ENCODE measurements at places on chromosomes 7 and 10. TPM values are rescaled to one million over a fixed set of nuclear protein-coding genes. Genes with fewer than 3 reads are reported as not detected.

- no peaks in the 10 kb centered on the region for H3K27me3 ChIP-seq
- H3K4me3 ChIP-seq, result no peak overlapping the region
- no peaks in the 10 kb centered on the region for H3K4me1 ChIP-seq
- no peak overlapping the region for H3K27ac ChIP-seq
- DNase-seq, result no peak
Observed at GRCh38 chr10:98242823-98243222, 25.2 kb downstream of the LOXL4 start.

GRCh38 chr7:20441991-20442441, 111.3 kb downstream of the ITGB8 start:
- H3K4me1 ChIP-seq, result no peaks in the 10 kb centered on the region
- no peaks in the 10 kb centered on the region for H3K36me3 ChIP-seq
- no peak for DNase-seq
- H3K27ac ChIP-seq, result no peak overlapping the region

DNA sequence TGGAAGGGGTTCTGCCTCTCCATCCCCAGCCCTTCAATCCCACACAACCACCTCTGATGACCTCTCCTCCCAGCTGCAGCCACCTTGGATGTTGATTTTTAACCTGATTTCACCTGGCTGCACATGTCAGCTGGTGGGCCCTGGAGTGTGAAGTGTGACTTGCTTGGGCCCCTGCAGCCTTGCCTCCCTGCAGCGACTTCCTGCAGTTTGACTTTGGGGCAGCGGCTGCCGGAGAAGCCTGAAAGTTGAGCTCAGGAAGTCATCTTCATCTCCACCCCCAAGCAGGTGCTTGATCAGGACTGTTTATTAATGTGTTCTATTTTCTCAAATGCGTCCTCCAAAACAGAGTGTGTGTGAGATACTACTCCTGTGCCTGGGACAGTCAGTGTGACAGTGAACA, 675.2 kb upstream of the GALNT17 start:
- no peaks in the 10 kb centered on the region for H3K36me3 ChIP-seq
- H3K27ac ChIP-seq, result no peak overlapping the region
- no peaks in the 10 kb centered on the region for H3K4me1 ChIP-seq
- no peaks in the 10 kb centered on the region for H3K27me3 ChIP-seq

DNA sequence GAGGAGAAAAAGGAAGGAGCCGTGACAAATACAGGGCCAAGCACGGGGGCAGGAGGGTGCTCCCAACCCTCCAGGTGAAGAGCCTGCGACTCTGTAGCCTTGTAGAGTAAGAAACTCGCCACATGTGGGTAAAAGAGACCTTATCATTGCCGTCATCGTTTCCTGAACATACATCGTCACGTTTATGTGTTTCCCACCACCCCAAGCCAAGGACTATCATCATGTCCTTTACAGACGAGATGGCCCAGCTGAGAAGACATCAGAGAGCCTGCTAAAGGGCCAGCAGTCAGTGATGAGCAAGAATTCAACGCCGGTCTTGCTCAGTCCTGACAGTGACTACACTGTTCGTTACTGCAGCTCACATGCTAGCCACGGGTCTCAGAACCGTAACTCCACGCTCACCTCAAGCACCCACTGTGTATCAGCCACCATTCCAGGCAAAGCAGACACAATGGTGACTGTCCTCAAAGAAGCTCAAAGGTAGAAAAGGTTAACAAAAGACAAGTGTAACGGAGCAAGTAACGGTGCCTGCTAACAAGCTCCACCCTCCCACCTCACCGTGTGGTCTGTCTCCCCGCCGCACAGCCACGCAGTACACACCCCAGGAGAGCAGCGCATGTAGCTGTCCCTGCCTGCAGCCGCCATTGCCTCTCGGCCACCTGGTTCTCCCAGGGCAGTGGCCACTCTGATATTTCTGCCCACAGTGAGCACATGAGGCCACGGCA, 147.8 kb downstream of the MAD1L1 start:
- no peaks in the 10 kb centered on the region for H3K27me3 ChIP-seq
- DNase-seq, result no peak
- no peak overlapping the region for H3K4me3 ChIP-seq
- H3K27ac ChIP-seq, result no peak overlapping the region
- H3K36me3 ChIP-seq, result no peaks in the 10 kb centered on the region

DNA sequence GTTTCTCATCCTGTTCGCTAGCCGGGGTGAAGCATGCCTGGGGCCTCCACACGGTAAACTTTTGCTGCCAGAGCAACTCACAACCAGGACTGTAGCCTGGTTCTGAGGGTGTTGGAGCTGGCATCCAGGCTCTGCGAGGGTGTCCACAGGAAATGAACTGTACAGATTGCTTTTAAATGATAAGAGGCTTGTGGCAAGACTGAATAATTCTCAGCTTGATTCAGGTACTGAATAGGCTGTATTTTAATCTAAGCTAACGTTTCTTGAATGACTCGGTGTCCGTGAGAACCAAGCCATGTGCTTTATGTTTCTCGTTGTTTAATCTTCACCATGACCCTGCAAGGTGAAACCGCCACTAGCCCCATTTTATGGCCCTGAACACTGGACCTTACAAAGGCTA, 49.3 kb downstream of the EEPD1 start:
- DNase-seq, result no peak
- peaks cover 26% of the 10 kb centered on the region for H3K4me1 ChIP-seq
- no peak overlapping the region for H3K27ac ChIP-seq
- H3K4me3 ChIP-seq, result no peak overlapping the region
- H3K27me3 ChIP-seq, result no peaks in the 10 kb centered on the region

DNA sequence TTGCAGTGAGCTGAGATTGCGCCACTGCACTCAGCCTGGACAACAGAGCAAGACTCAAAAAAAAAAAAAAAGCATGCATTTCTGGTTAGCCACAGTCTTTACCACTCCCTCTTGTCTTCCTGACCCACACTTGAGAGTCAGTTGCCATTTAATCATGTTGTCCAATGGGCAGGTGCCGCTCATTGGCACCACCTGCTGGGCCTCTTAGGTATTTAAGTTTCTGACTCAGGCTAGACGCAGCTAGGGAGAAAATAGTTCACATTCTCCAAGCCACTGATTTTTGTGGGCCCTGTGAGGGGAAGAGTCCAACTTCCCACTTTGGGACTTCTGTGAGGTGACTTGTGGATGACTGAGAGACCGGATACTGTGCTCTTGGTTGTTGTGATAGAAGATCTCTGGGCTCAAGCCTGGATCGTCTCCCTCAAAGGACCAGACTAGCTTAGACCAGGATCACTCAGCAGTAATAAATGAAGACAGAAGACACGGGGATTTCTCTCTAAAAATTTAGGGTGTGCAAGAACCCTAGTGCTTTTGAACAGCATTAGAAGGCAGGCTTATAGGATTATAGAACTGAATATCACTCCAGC, 26.8 kb upstream of the SORCS3 start:
- H3K27me3 ChIP-seq, result no peaks in the 10 kb centered on the region
- no peak overlapping the region for H3K27ac ChIP-seq
- no peaks in the 10 kb centered on the region for H3K36me3 ChIP-seq
- DNase-seq, result no peak

- H3K27me3 ChIP-seq, result no peaks in the 10 kb centered on the region
- DNase-seq, result no peak
- no peaks in the 10 kb centered on the region for H3K4me1 ChIP-seq
- H3K4me3 ChIP-seq, result no peak overlapping the region
- no peak overlapping the region for H3K27ac ChIP-seq
Observed at GRCh38 chr7:584820-585219, 65.2 kb upstream of the PDGFA start.

GRCh38 chr10:420154-421121, 269.0 kb downstream of the DIP2C start:
- no peak overlapping the region for H3K4me3 ChIP-seq
- H3K36me3 ChIP-seq, result peaks cover 3% of the 10 kb centered on the region
- DNase-seq, result peak; percentile 78
- H3K27me3 ChIP-seq, result no peaks in the 10 kb centered on the region
- peak overlapping the region; percentile 83 for H3K27ac ChIP-seq
- no peaks in the 10 kb centered on the region for H3K4me1 ChIP-seq

- H3K27ac ChIP-seq, result no peak overlapping the region
- DNase-seq, result no peak
- H3K4me3 ChIP-seq, result no peak overlapping the region
- H3K4me1 ChIP-seq, result no peaks in the 10 kb centered on the region
- no peaks in the 10 kb centered on the region for H3K27me3 ChIP-seq
- H3K36me3 ChIP-seq, result no peaks in the 10 kb centered on the region
Observed at GRCh38 chr10:44008270-44008916, 359.7 kb upstream of the ZNF32 start.

- H3K27me3 ChIP-seq, result no peaks in the 10 kb centered on the region
- no peaks in the 10 kb centered on the region for H3K36me3 ChIP-seq
- H3K4me3 ChIP-seq, result no peak overlapping the region
- DNase-seq, result no peak
- H3K4me1 ChIP-seq, result no peaks in the 10 kb centered on the region
Observed at GRCh38 chr10:95209509-95210127, 15.6 kb downstream of the ACSM6 start.

GRCh38 chr7:16801111-16801542, 3.7 kb downstream of the AGR2 start:
- H3K4me3 ChIP-seq, result no peak overlapping the region
- no peaks in the 10 kb centered on the region for H3K4me1 ChIP-seq
- H3K36me3 ChIP-seq, result no peaks in the 10 kb centered on the region
- no peak overlapping the region for H3K27ac ChIP-seq
- no peaks in the 10 kb centered on the region for H3K27me3 ChIP-seq

DNA sequence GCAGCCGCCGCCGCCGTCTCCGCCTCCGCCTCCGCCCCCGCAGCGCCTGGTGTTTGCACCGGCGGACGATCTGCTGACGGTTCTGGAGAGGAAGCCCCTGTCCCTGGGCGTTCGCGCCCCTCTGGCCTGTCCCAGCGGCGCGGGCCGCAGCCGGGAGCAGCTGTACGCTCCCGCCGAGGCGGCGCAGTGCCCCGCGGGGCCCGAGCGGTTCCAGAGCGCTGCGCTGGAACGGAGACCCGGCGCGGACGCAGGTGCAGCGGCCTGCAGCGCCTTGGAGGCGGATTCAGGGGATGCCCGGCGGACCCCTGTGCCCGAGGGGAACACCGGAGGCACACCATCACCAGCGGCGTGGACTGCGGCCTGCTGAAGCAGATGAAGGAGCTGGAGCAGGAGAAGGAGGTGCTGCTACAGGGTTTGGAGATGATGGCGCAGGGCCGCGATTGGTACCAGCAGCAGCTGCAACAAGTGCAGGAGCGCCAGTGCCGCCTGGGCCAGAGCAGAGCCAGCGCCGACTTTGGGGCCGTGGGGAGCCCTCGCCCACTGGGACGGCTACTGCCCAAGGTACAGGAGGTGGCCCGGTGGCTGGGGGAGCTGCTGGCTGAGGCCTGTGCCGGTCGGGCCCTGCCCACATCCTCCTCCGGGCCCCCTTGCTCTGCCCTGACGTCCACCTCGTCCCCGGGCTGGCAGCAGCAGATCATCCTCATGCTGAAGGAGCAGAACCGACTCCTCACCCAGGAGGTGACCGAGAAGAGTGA, 24.8 kb upstream of the ZNF735 start:
- H3K4me3 ChIP-seq, result no peak overlapping the region
- no peaks in the 10 kb centered on the region for H3K36me3 ChIP-seq
- H3K27ac ChIP-seq, result no peak overlapping the region

DNA sequence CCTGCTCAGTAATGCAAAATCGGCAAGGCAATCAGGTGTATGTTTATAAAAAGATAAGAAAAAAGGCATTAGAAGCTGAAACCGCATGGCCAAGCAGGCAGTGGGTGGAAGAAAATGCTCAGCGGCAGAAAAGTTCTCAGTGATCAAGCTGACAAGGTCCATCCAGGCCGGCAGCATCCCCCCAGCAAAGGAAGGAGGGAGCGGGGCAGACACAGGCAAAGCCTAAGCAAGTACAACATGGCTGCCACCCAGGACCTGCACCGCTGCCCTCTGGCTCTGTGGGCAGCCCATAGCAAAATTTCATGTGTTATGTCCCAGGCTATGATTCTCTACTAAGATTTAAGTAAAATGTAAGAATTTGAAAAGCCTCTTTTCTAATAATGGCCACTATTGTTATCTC, 45.4 kb downstream of the MRPS24 start:
- H3K27me3 ChIP-seq, result no peaks in the 10 kb centered on the region
- no peak overlapping the region for H3K4me3 ChIP-seq
- DNase-seq, result no peak
- no peaks in the 10 kb centered on the region for H3K4me1 ChIP-seq

DNA sequence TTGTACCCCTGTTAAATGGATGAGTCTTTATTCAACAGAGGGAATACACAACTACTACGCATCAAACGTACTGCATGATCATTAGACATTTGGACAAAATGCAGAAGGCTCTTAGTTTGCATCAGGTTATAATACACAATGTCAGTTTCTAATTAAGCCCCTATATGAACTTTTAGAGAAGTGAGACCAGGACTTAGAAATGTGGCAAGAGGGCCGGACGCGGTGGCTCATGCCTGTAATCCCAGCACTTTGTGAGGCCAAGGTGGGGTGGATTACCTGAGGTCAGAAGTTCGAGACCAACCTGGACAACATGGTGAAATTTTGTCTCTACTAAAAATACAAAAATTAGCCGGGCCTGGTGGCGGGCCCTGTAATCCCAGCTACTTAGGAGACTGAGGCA, 76.3 kb upstream of the MGMT start:
- no peaks in the 10 kb centered on the region for H3K36me3 ChIP-seq
- H3K27ac ChIP-seq, result no peak overlapping the region
- no peak for DNase-seq
- peaks cover 10% of the 10 kb centered on the region for H3K27me3 ChIP-seq

- no peak overlapping the region for H3K27ac ChIP-seq
- H3K36me3 ChIP-seq, result no peaks in the 10 kb centered on the region
- DNase-seq, result no peak
Observed at GRCh38 chr7:1250901-1251300, 18.2 kb downstream of the UNCX start.

GRCh38 chr10:125120053-125120710, 40.2 kb downstream of the CTBP2 start:
- H3K27ac ChIP-seq, result peak overlapping the region; percentile 71
- no peaks in the 10 kb centered on the region for H3K27me3 ChIP-seq
- peaks cover 50% of the 10 kb centered on the region for H3K4me1 ChIP-seq
- no peak overlapping the region for H3K4me3 ChIP-seq
- no peaks in the 10 kb centered on the region for H3K36me3 ChIP-seq
- DNase-seq, result no peak

HGF gene
- polyA plus RNA-seq, result 9.4 TPM

COPS6 gene
- 194 TPM for polyA plus RNA-seq

FASTK gene
- 281 TPM for polyA plus RNA-seq

PNLIP gene
- polyA plus RNA-seq, result 0.16 TPM

C7orf57 gene
- not detected for polyA plus RNA-seq

FAM20C gene
- 31.0 TPM for polyA plus RNA-seq

CLCN1 gene
- polyA plus RNA-seq, result not detected
